ENCODE measurements at places on chromosomes 12 and 14. TPM values are rescaled to one million over a fixed set of nuclear protein-coding genes. Genes with fewer than 3 reads are reported as not detected.

AMN gene
- total RNA-seq: 0.18 TPM

CACNA2D4 gene
- total RNA-seq: 0.43 TPM

SIX6 gene
- total RNA-seq: not detected

MFAP5 gene
- 20.3 TPM for total RNA-seq

DPPA3 gene
- not detected for total RNA-seq

PROX2 gene
- not detected for total RNA-seq

GON7 gene
- total RNA-seq: 10.5 TPM

MIP gene
- not detected for total RNA-seq

DDX11 gene
- total RNA-seq: 5.5 TPM

GSC gene
- 0.71 TPM for total RNA-seq

ZNF385A gene
- total RNA-seq: 0.71 TPM

DTX1 gene
- not detected for total RNA-seq

SLC41A2 gene
- total RNA-seq: 18.1 TPM

TFCP2 gene
- total RNA-seq: 5.8 TPM

CARMIL3 gene
- total RNA-seq: under 0.01 TPM

JKAMP gene
- 65.4 TPM for total RNA-seq

ANO6 gene
- 55.7 TPM for total RNA-seq

SSPN gene
- total RNA-seq: 24.6 TPM

TRPV4 gene
- total RNA-seq: 2.6 TPM

ANKRD33 gene
- not detected for total RNA-seq
